Urinary bladder (tissue), 4 donors: ENCODE measurements at places on chromosomes 6 and 20.

DNA sequence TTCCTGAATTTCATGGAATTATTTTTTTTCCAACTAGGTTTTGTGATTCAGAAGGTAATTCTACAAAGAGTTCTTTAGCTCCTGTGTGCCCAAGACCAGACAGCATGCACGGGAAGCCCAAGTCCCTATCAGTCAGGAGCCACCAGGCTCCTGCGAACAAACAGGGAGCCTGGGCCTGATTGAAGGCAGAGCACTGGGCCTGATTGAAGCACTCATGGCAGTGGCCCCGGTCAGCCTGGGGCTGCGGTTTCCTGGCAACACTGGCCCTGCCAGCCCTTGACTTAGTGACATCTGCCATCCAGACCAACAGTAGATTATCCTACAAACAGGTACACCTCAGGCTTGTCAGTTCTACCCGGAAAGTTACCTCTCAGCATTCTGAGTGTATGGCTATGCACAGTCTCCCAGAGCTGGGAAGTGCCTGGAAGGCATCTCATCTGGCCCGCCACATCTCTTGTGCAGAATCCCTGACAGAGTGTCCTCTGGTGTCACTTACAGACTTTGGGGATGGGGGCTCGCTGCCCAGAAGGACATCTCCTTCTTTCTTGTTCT lies 133.8 kb downstream of the VEGFA start:
- DNase-seq = no peak

- no peak for DNase-seq
These were observed 68.0 kb upstream of the PIM1 start for GRCh38 chr6:37101991-37102298.

DNA sequence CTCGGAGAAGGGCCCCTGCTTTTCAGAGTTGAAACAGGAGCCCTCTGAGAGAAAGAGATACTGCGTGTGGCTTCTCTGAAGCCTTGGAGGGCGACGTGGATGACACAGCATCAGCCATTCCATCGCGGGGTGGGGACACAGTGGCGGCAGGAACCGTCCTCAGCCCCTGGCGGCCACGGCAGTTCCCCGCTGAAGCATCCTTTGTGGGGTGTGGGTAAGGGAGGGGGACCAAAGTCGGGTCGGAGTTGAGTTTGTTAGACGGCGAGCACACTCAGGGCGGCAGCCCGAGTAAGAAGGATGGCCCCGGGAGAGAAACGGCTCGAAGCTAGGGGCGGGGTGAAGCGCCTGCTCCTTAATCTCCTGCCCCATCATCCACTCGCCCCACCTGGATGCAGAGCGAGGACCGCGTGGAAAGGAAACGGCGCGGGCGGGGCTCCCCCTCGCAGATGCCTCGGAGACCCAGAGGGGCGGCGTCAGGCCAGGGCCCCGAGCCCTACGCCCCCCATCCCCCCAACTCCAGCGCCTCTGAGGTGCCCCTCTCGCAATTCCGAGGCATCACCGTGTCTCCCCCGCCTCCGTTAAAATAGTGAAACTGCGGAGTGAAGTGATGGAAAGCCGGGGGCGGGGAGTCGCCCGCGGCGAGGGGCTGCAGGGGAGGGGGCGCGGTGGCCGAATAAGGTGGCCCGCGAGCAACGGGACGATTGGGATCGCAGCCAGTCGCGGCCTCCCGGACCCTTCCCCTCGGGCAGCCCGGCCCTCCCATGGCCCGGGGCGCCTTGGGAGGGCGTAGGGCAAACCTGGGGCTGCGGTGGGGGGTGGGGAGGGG lies 796 bp upstream of the RREB1 start:
- no peak for DNase-seq

DNA sequence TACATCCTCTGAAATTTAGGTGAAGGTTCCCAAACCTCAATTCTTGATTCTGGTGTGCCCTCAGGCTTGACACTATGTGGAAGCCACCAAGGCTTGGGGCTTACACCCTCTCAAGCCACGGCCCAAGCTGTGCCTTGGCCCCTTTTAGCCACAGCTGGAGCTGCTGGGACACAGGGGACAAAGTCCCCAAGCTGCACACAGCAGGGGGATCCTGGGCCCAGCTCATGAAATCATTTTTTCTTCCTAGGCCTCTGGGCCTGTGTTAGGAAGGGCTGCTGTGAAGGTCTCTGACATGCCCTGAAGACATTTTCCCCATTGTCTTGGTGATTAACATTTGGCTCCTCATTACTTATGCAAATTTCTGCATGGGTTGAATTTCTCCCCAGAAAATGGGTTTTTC lies 37.3 kb upstream of the BACH2 start:
- no peak for DNase-seq

DNA sequence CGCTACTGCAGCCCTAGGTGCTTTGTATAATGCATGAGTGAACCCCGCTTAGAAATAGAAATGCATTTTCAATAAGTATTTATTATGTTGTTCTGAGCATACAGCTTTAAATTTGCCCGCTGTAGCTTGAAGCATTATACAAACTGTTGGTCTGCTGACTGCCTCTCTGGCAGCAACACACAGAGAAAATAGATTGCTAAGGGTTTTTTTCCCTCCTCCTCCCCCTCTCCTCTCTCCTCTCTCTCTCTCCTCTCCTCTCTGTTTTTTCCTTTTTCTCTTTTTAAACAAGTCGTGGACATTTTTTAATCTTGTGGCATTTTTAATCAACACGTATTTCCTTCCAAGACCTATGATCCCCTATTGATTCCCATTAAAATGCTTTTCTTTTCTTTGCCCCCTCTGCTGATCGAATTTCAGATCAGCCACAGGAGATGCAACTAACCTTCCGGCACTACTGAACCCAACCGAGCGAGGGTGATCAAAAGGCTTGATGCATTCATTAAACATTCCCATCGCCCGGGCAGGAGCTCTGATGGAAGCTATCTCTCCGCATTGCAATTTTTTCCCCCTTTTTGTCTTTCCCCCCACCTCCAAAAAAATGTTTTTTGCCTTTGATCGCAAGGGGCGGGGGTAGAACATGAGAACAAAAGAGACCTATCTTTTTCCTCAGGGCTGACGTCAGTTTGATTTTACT lies 90.7 kb upstream of the ARID1B start:
- DNase-seq = no peak

DNA sequence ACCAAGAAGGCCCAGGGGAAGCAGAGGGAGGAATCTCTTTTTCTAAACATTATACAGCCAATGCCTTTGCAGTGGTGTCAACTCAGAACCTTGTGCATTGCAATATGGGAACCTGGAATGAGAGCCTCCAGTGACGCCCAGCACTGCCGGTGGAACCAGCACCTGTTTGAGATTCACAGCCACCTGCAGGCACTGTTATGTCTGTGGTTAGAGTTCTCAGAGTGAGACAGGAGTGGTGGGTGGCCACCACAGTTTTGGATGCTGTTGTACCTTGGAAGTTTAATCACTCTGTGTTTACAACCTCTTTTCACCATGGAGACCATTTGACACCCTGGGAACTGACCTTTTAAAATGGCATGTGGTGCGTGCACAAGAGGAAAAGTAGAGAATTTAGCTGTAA lies 185.3 kb upstream of the KCNG1 start:
- no peak for DNase-seq

- no peak for DNase-seq
These were observed 188.2 kb downstream of the PLCB1 start for GRCh38 chr20:8320306-8320705.

DNA sequence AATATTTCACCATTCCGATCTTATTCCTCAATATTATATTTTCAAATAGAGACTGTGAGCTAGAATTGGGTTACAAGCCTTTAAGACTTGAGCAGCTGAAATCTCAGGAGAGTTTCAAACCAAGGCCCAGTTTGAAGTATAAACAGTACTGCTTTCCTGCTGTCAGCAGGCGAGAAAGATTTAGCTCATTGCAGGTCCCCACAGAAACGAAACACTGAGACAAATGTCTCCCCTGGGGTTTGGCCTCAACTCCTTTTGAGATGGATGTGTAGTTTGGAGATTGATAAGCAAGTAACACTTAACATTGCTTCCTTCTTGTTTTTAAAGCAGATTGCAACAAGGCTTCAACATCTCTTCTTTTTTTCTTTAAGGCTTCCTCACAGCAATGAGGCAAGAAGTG lies 22.4 kb upstream of the GLP1R start:
- no peak for DNase-seq

DNA sequence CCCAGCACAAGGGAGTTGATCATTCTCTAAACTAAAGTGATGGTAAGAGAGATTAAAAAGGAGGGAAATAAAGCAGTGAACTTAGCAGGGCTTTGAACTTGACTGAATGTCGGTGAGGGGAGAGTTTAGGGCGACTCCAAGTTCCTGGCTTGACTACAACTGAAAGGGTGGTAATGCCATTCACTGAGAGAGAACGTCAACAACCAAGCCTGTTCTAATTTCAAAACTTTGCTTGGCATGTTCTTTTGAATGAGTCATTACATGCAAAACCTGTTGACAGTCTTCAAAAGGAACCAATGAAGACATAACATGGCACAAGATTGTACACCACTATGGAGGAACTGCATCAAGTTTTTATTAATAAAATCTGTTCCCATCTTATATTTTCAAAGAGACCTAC lies 10.3 kb upstream of the MYB start:
- no peak for DNase-seq

DNA sequence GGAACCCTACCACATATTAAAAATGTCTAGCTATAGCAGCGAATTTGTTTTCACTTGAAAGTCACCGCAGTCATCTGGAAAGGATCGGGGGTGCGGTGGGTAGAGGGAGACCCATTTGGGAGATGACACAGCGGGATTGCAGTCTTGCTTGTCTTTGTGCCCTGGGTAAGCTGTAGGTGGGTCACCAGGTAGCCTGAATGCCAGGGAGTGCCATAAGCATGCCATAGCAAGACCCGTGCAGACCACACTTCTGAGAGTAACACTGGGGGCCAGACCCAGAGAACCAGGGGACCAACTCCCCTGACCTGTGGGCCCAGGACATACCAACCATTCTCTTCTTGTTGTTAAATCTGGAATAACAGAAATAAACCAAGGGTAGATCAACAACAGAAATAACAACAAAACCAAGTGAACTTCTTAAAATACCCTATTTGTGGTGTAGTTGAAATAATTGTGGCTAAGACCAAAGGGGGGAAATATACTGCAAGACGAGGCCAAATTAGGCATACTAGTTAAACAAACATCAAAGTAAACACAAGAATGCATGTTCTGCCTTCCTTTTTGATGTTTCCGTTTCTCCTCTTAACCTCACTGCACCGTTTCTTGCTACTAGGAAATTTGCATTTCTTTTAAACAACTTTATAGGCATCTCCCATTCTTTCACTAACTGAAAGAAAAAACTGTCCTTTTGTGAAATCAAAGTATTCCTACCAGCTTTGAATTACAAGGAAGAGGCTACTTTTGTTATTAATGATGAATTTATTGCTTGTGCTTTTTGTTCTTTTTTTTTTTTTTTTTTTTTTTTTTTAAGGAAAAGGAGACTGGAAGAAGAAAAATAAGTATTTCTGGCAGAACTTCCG lies 128.2 kb downstream of the SASH1 start:
- DNase-seq = no peak

GRCh38 chr6:14865531-14866100 lies 380.3 kb upstream of the JARID2 start:
- DNase-seq = no peak

DNA sequence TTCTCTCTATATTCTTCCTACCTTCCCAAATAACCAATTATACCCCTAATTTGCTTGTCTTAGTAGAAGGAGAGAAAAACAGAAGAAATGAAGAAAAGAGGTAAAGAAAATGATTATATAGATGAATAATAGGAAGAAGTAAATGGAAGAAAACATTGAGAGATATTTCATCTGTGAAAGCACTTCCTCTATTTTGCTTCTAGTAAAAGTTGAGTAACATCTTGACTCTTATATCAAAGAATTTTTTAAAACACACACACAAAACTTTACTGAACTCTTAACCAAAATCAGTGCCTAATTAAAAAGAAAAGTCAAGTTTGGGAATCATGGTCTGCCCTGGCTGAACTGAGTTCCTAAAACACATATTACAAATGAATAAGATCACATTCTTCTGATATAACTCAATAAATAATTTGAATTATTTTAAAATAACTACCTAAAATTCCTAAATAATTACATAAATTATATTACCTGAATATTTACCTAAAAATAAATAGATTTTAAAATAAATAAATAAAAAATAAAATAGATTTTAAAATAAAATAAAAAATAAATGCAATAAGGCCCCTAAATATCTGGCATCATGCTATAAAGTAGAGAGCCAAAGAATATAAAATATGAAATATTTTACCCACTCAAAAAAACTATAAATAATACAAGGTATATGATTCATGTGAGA lies 8.8 kb downstream of the SLC17A2 start:
- DNase-seq = no peak

DNA sequence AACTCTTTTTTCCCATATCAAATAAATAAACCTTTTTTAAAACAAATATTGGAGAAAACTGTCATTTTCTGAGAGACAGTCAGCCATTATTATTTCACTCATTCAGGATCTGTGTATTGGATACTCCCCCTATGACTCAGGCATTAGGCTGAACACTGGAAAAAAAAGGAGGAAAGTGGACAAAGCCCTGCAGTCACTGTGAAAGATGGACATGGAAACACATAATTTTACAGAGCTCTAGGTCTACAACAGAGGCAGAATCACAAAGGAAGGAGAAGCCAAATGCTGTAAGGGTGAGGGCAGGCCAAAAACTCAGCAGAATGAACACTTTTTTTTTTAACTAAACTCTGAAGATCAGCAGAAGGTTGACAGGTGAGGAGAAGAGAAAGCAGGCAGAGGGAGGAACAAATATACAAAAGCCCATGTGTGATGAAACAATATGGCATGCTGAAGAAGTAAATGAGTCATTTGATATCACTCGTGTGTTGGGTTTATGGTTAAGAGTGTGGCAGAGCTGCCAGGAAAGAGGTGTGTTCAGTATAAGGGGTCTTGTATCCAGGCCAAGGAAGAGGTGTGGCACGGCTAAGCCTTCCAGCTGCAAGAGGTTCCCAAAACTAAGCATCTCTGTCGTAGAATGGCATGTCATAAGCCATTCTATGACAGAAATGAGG lies 39.1 kb downstream of the EPB41L2 start:
- DNase-seq = no peak

DNA sequence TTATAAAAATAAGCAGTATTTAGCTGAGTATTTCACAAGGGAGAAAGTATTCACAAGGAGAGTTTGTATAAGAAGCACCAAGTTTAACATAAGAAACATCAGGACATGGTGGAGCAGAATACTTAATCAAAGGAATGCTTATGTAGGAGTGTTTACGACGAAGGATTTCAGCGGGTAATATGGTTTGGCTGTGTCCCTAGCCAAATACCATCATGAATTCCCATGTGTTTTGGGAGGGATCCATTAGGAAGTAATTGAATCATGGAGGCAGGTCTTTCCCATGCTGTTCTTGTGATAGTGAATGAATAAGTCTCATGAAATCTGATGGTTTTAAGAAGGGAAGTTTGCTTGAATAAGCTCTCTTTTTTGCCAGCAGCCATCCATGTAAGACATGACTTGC lies 1099.1 kb upstream of the ADGRB3 start:
- no peak for DNase-seq
